ENCODE measurements at places on chromosomes 16 and 17.

DNA sequence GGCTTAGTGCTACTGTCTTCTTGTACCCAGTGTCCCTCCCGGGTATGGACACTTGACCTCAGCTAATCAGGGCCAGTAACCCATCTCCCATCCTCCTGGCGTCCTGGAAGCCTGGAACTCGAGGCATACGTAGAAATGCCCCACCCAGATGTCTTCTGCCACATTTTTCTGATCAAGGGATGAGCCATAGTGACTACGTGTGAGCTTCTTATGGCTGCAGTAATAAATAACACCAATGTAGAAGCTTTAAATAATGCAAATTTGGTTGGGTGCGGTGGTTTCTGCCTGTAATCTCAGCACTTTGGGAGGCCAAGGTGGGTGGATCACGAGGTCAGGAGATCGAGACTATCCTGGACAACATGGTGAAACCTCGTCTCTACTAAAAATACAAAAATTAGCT, 3.0 kb upstream of the KCNG4 start:
- no peak for DNase-seq

- DNase-seq = no peak
Measured at GRCh38 chr16:51084074-51084928, 66.8 kb downstream of the SALL1 start.

- no peak for DNase-seq
Measured at GRCh38 chr16:64092271-64092670, 1029.6 kb downstream of the CDH11 start.

GRCh38 chr17:68035131-68035522, 408 bp upstream of the KPNA2 start:
- peak; percentile 80 for DNase-seq

DNA sequence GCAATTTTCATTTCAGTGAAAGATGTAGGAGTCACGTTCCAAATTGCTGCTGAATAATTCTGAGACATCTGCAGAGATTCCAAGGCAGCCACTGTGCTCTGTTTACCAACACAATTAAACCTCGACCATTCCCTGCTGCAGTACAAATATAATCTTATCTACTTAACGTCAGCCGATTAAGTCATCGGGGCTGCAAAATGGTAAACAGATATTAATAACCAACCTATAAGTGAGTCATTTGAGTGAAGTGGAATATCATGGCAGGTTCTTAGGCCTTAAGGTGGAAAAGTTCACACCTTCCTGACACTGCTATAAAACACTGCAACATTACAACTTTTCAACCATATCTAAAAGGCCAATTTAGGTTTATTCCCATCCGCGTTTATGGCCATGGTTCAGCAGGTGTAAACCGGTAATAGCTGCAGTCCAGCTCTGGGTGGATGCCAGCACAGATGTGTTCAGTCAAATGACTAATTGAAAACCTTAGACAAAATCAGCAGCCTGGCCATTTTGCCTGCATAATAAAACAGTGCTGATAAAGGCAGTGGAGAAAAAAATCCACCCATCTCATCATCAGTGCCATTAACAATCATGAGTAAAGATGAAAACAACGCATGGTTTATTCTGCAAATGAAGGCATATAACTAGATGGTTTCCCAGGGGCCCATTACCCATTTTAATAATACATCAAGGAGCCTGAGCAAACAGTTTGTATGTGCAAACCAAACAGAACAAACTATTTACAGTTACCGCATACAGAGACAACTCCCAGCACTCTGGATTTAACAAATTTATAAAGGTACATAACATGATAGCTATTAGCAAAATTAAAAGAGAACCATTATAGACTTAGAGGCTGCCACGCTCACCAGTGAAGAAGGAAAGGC, 202.9 kb upstream of the IRX3 start:
- DNase-seq = no peak

DNA sequence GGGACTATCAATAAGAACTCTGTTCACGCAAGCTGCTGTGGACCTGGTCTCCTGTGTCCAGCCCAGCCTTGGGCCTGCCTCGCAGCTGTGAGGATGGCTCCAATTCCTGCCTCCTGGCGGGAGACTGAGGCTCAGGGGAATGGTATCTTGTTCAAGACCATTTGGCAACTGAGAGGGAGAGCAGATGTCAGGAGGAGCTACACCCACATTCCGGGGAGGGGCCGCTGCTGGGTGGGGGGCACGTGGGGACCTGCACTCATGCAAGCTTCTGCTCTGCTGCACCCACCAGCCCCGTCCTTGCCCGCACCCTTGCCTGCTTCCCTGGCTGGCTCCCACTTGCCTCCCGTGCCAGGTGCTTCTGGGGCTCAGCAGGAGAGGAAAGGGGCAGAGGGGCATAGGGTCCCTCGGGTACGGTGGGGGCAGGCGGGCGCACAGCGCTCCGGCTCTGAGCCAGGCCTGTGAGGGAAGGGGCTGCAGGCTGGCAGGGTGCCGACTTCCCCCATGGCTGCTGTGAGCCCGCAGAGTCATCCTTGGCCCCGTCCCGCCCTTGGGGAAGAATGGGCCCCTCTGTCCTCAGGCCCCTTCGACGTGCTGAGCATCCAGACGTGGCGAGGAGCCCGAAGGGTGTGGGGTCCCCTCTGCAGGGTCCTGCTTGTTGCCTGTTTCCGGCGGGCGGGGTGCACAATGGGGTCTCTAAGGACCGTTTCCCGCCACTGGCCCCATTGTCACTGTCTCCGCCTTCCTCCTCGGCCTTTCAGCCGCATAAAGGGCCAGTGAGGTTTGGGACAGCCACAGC, 2.7 kb downstream of the METRN start:
- DNase-seq = no peak

DNA sequence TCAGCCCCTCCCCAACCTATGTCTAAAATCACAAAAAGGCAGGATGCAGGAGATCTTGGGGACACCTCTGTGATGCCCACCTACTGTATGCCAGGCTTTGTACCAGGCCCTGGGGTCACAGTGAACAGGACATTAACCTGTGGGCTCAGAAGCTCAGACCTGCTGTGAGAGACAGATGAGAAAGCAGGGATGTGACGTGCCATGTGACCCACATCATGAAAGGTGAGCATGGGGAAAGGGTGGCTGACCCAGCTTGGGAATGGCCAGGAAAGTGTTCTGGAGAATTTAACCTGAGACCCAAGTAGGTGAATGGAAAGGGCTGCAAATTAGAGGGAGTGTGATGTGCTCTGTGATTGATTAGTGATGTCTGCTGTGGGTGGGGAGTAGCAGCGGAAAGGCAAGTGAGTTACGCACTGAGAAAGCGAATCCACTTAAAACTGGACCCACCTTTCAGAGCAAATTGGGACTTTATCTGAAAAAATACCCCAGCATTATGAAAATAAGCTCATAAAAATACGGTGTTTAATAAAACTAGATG, 132.2 kb downstream of the IRF8 start:
- DNase-seq = no peak

DNA sequence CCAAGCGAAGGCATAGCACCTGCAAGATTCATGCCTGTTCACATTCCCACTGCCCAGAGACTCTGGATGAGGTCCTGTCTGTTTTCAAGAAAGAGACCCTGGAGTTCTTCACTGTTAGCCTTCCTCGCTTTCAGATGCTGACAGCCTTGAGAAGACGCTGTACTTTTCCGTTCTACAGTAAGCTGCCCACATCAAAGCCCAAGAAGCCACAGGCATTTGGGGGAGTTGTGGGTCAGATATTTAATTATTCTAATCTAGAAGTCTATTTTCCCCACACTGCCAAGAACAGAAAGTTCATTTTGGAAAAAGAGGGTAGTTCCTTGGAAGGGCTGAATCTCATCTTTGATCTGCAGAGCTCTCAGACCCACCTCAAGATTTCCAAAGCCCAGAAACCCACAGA, 127.9 kb downstream of the AXIN2 start:
- no peak for DNase-seq

DNA sequence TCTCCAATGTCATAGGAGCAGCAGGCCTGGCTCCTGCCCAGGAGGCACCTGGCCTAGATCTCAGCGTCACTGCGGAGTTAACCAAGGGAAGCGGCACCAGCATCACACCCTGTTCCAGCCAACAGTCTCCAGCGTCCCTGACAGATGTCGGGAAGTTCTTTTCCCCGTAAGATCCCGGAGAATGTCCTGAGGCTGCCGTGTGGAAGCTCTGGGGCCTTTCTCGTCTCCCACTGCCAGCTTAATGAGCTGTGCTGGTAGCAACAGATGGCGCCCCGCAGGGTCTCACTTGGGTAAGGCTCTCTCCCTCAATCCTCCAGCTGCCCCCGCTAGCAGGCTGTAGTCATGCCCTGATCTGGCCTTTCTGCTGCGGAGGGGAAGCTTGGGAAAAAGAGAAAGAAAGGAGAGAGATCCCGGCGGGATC, 57.5 kb downstream of the MARCHF10 start:
- DNase-seq = no peak

DNA sequence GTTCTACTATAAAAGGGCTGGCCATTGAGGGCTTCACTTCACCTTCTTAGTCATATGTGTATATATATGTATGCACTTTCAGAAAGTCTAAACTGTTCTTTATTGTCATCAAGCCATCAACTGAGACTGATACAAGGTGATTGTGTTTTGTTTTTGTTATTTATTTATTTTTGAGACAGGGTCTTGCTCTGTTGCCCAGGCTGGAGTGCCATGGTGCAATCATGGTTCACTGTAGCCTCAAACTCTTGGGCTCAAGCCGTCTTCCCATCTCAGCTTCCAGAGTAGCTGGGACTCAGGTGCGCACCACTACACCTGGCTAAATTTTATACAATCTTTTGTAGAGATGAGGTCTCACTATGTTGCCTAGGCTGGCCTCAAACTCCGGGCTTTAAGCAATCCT, 5.6 kb downstream of the ZNRF1 start:
- DNase-seq = no peak

DNA sequence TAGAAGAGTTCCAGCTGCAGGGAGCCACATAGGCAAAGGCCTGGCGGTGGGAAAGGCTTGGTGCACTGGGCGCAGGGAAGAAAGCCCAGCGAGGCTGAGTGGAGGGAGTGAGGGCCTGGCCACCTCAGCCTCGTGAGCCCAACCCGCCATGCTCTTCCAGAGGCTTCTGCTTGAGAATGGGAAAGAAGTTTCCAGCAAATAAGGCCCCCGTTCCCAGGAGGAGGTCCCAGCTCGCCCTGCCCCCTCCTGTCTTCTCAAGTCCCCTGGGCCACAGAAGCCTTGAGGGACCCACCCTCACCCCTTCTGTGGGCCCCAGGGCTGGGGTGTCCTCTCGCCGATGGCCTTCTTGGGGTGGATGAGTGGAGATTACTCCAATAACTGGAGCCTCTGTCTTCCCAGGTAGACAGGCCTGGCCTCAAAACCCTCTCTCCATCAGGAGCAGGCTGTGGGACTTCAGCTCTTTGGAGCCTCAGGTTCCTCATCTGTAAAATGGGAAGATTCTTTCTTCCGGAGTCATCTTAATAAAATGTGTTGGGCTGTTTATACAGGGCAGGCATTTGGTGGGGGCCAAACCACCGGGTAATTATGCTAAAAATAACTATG, 933 bp upstream of the SNN start:
- no peak for DNase-seq

DNA sequence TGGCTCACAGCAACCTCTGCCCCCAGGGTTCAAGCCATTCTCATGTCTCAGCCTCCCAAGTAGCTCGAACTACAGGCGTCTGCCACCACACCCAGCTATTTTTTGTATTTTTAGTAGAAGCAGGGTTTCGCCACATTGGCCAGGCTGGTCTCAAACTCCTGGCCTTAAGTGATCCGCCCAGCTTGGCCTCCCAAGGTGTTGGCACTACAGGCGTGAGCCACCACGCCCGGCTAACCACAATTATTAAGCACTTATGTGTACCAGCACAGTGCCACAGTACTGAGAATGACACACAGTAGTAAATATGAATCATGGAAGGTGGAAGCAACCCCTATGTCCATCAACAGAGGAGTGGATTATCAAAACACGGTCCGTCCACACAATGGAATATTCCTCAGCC, 49.8 kb downstream of the COTL1 start:
- DNase-seq = no peak

DNA sequence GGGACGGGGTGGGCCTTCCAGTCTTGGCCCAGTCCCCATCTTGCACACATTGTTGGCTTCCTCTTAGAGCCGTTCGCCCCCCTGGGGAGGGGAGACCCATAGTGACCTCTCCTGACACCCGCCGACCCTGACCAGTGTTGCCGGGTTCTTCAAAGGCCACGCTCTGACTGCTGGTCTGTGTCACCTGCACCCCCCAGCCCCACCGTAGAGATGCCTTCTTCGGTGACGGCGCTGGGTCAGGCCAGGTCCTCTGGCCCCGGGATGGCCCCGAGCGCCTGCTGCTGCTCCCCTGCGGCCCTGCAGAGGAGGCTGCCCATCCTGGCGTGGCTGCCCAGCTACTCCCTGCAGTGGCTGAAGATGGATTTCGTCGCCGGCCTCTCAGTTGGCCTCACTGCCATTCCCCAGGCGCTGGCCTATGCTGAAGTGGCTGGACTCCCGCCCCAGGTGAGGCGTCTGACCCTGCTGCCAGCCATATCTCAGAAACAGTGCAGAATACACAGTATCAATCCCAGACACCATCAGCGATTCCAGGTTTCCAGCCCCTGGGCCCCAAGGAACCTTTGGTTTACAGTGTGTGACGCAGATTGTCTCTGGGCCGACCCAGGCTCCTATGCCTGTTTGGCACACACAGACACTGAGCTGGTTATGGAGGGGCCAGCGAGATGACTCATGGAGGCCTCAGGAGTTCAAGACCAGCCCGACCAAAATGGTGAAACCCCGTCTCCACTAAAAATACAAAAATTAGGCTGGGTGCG, 1.3 kb downstream of the SLC26A11 start:
- no peak for DNase-seq

GRCh38 chr16:85104821-85105391, 7.4 kb downstream of the CIBAR2 start:
- no peak for DNase-seq

DNA sequence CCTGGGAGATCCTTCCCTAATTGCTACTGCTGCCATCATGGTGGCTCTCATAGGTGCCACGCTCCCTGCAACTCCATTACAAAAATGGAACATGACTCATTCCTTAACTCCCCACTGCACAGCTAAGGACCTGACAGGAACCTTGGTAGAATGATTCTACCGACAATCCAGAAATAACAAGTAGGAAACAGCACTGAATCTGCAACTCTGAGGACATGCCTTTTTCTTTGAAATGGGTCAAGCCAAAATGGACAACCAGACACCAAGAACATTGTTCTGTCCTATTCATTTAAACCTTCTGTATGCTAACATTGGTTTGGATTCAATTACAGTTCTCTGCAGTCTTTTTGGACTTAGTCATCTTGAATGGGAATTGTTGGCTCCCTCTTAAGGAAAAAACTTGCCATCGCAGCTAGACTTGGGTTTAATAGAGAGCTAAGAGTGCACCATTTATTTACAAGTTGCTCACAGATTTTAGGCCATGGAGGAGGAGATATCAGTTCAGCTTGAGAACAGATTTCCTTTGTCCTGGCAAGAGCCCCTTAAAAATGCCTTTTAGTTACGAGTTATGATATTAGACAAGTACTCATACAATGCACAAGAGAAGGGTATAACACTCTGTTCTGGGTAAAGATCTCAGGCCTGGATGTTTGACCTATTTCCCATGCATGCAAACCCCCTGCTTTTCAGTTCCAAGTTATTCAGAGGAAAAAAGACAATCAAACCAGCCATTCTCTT, 20.9 kb upstream of the NSRP1 start:
- no peak for DNase-seq

- no peak for DNase-seq
Measured at GRCh38 chr17:49351572-49352140, 10.4 kb downstream of the ZNF652 start.
